ENCODE measurements at places on chromosomes 7 and 10.

- DNase-seq: no peak
These were observed 15.9 kb downstream of the CAMK2B start for GRCh38 chr7:44309271-44310091.

DNA sequence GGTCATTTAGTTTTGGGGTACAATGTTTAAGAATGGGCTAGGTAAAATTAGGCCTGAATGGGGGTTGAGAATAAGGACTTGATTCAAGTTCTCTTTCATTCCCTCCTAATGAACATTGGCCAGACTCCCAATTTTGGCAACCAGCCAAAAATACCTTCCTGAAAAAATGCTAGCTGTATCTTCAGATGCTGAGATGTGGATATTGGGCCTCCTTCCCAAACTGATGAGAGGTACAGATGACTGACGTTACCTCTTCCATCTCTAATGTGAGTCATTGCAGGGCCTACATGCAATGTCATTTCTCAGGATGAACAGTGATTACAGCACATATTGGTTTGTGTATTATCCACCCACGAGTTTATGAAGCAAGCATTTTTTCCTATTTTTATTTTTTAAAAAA lies 151.6 kb downstream of the SND1 start:
- no peak for DNase-seq

- DNase-seq: no peak
These were observed 150.4 kb downstream of the MAD1L1 start for GRCh38 chr7:2082139-2082998.

DNA sequence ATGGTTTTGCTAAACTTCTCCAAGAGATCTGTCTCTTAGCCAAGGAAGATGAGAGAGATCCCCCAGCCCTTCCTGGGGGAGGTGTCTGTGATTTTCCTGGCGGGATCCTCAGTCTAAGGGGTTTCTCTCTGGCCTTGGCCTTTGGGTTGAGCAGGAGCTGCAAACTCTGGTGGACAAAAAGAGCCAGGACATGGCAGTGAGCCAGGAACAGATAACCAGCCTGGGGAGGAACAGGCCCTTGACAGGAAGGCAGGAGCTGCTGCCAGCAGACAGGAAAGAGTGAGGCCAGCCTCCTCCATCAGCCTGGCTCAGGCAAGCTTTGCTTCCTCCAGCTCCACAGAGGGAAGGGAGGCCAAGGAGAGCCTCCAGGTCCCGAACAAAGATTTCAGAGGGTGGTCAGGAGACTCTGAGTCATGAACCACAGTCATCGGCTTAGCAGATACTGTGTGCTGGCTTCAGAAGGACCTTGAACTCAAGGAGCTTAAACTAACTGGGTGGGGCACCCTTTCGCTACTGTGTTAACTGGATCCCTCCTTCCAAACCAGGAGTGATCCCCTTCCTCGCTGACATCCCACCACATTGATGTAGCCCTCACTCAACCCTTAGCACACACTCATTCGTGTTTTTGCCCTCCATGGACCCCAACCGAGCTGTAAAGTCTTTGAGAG lies 34.7 kb downstream of the DDIT4 start:
- no peak for DNase-seq

GRCh38 chr7:98761225-98761624 lies 108.6 kb downstream of the TMEM130 start:
- DNase-seq: no peak

DNA sequence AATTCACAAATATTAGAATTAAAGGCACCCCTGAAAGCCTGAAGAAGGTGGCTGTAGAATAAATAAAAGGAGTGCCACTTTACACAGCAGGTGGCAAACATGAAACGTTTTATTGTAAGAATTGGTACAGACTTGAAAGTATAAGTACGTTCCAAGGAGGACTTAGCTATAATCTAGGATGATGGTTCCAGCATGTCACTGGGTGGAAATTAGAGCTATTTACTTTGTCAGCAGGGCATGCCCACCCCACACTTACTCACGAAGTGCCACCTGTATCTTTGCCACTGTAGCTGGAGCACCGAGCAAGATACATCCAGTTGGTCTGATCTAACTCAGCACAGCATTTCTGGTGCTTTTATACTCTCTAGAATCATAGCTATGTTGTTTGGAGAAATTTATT lies 97.8 kb downstream of the GRM8 start:
- no peak for DNase-seq

DNA sequence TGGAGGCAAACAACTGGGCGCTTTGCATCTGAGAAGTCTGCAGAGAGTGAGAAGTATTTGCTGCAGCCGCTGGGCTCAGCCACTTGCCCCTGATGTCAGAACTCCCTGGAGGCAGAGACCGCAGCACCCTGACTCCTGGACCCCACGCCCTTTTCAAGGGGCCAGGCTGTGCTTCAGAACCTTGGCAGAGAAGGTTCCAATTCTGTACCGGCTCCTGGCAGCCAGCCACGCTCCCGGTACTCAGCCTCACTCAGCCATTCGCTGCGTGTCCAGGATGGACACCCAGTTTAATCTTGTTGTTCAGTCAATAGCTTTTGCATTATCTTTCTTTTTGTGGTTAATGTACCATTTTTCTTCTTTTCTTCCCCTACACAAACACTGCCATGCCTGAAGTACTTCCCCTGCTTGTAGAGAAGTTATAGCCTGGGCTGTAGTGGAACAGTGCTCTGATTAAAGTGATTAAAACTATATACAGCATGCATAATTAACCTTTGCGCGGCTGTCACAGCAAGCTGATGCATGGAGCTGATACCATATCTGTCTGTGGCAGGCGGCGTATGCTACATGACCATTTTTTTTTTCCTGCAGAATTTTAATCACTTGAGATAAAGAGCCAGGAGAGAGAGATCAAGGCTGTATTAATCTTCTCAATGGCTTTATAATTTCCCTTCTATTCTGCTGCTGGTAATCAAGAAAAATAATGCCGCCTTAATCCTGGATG lies 578.5 kb downstream of the SDK1 start:
- no peak for DNase-seq

- DNase-seq: no peak
These were observed 1078.4 kb downstream of the KCNMA1 start for GRCh38 chr10:76558996-76559891.

DNA sequence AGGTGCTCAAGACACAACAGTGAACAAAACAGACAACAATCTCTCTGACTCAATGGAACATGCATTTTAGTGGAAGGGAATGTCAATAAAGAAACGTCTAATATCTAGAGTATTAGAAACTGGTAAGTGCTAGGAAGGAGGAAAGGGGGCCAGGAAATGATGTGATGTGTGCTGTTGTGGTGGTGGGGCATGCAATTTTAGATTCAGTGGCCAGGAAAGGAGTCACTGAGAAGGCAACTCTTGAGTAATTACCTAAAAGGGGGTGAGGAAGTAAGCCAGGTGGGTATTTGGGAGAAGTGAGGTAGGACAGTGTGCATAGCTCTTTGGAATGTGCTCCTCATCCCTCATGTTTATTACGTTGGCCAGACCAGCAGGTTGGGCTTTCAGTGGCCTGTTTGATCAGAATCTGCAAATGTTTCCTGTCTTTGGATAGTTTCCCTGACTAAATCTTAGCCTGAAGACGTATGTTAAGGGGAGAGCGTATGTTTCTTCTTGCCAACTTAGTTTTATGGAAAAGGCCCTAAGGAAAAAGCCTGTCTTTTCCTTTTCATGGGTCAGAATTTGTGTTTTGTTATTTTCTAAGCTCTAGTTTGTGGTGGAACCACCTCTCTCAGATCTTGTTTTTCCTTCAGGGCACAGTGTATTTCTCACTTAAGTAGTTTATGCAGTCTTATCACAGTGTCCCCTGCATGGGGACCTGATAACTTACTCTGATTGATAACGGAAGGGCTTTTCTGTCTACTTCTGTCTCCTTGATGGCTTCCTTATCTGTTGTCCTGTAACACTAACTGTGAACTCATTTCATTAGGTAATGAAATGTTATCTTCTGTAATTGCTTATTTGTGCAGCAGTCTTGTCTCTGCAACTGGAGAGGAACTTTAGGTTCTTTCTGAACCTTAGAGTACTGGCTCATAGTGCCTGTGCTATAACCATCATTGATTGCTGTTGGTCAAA lies 203.7 kb downstream of the AUTS2 start:
- DNase-seq: no peak

DNA sequence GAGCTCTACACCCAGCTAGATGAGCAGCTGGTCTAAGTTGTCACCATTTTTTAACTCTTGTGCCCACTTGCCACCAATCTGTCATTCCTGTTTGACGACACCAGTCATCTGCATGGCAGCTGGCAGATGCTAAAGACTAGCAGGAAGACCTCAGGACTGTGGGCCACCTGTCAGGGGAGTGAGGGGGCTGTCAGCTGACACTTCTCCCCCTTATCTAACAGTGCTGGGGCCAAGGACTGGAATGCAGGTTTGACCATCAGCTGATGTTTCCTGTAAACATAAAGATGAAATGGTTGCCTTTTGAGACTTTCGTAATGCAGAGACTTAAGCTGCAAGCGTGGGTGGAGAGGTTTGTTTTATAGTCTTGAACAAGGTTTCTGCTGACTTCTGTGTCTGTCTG lies 93.5 kb downstream of the WNT2 start:
- DNase-seq: no peak

DNA sequence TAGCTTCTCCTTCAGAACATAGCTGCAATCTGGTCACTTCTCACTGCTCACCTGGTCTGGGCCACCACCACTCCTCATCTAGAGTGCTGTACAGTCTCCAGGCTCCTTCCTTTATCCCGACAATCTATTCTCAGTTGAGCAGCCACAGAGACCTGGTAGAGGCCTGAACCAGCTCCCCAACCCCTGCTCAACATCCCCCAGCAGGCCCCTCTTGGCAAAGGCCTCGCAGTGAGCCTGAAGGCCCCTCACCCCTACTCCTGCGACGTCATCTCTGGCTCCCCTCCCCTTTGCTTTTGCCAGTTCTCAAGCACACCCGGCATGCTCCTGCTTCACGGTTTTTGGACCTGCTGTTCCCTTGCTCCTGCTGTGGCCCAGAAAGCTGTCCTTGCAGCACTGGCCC lies 113.9 kb downstream of the ARHGAP22 start:
- no peak for DNase-seq

- DNase-seq: no peak
These were observed 173.6 kb upstream of the PDE1C start for GRCh38 chr7:32243687-32244290.

DNA sequence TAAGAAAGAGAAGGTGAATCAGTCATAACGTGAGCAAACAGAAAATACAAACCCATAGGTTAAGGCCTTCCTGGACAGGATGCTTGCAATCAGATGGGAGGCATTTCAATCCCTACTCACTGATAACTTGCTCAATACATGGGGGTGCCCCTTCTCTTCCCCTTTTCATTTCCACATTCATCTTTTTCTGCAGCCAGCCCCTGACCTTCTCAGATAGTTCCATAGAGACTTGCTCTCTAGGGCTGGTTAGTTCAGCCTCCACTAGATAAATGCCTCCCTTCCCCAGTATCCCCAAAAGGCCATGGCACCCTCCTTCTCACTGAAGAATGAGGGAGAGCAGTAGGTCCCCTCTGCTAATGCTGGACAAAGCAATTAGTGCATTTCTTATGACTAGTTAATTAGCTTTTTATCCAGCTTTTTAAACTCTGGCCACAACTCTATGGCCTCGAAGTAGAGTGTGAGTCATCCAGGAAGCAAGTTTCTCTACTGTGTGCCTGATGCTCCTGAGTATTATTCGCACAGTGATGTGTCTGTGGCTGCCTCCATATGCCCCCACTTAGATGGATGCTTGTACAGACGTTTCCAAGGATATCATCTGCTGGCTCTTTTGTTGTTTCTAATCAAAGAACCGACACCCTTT lies 12.7 kb downstream of the CHN2 start:
- DNase-seq: no peak

DNA sequence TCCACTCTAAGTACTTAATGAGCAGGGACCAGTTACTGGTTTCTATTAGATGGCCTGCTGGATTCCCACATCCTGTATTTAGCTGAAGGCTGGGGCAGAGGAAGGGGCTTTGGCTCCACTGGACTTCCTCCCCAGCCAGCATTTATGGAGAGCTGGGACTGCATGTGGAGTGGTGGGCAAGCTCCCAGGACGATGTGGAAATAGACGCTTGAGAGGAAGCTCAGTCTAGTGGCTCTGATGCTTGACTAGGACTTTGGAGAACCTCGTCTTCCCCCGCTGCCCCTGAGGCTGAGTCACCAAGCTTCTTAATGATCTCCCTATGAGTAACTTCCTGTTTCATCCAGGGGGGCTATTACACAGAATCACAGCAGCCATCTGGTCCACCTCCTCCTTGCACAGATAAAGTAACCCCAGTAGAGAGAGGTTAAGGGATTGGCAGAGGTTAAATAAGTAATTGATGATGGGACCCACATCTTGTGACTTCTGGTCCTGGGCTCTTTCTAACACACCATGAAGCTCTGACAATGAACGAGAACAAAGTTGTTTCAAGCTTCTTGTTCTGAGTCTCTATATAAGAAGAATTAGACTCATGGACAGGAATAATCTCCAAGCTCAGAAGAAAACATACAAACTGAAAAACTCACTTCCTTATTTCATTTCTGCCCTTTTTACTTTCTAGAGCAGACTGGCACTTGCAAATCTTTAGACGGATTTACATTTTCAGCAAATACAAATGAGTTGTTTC lies 126.2 kb downstream of the PRPF18 start:
- DNase-seq: no peak

GRCh38 chr7:30155481-30155880 lies 20.7 kb downstream of the MTURN start:
- DNase-seq: no peak

GRCh38 chr10:14839305-14839695 lies 1.2 kb downstream of the HSPA14 start:
- DNase-seq: no peak

DNA sequence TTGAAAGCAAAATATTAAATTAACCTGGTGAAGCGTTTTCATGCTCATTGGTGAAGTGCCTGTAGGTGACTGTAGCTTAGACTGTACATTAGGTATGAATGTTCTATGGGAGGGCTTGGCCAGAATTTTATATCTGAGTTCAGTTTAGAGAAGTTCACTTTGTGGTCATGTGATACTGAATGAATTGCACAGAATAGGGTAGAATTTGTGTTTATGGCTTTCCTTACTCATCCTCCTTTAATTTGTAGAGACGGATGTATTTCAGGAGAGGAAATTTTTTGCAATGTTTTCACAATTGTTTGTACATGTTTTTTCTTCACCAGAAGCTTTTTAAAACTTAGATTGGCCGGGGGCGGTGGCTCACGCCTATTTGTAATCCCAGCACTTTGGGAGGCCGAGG lies 32.3 kb downstream of the REEP3 start:
- no peak for DNase-seq

GRCh38 chr10:71060476-71061426 lies 151.6 kb upstream of the UNC5B start:
- DNase-seq: no peak

DNA sequence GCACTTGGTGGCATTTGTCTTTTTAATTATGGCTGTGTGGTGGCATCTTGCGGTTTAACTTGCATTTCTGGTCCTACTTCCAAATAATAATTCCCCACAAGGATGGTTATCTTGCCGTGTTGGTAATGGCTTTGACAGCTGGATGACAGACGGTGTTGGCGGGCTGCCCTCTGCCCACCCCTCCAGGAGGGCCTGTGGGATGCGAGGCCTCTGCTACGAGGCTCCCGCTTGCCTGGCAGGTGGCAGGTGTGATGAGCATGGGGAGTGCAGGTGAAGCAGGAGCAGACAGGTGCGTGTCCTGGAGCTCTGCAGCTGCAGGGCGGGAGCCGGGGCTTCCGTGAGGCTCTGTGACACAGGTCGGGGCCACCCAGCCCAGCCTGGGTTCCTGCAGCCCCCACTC lies 11.8 kb downstream of the INPP5A start:
- no peak for DNase-seq

- DNase-seq: no peak
These were observed 14.4 kb downstream of the MRPL32 start for GRCh38 chr7:42946627-42946950.

- no peak for DNase-seq
These were observed 217.1 kb upstream of the DPP6 start for GRCh38 chr7:153835103-153835502.
